ENCODE measurements at places on chromosomes 1 and 21.

GRCh38 chr1:21652101-21652936 lies 16.8 kb downstream of the RAP1GAP start:
- DNase-seq: no peak

DNA sequence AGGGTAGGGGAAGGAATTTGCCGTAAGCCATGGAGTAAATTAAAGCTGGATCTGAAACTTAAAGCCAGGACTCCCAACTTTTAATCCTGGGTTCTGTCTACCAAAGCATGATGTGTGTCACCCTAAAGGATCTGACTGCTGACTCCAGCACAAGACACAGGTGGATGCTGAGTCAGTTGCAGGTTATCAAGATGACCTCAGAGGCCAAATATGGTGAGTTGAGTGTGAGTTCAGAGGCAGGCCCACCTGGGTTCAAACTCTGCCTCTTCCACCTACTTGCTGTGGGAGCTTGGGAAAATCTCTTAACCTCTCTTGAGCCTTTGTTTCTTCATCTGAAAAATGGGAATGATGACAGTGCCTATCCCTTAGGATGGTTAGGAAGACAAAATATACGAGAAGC lies 16.7 kb upstream of the LDLRAP1 start:
- DNase-seq: no peak

- DNase-seq: no peak
Observed at GRCh38 chr1:78088486-78088885, 42.7 kb downstream of the GIPC2 start.

DNA sequence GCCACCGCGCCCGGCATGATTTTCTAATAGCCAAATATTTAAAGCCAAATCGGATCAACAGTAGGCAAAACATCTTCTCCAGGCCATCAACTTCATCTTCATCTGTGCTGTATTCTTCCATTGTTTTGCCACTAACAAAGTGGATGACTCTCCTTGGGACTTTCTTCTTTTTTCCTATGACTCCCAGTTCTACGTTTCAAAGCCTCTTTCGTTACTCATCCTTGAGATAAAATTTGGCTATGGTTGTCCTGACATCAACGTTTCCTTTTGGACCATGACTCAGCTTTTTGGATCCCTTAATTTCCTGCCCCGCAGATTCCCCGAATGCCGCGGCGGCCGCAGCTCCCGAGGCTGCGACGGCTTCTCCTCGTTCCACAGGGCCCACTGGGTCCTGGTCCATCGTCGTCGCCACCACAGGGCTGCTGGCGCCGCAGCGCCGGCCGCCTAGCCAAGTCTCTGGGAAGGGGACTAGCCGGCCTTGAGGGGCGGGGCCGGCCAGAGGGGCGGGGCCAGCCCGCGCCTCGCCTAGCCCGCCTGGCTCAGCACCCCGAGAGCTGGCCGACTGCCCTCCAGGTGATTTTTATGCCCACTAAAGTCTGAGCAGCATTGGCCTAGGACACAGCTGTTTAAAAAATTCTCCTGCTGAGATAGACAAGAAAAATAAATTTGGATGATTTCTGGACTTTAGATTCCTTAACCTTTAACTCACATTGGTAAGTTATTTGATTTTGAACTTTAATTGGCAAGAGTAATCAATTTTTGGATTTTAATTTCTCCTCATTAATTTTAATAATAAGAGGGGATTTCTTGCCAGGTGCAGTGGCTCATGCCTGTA lies 93.9 kb downstream of the ADCY10 start:
- DNase-seq: no peak

DNA sequence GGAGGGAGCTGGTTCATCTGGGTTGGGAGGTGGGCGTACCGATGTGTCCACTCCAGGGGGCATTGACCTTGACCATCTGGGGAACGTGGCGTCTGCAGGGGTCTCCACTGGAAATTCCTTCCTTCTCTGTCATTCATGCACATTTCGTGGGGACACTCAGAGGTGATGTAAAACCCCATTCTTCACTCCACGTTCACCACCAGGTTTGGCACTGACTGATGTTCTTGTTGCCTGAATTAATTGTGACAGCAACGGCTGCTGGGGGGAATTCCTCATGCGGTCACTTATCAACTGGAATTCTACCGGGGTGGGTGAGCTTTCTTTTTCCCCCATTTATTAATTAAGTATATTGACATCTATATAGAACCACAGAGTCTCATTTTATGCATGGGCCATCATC lies 18.1 kb upstream of the POFUT2 start:
- DNase-seq: no peak

GRCh38 chr21:45591619-45592207 lies 49.5 kb upstream of the SLC19A1 start:
- DNase-seq: no peak

All from NCI-H510A treated with DMSO at 0.1 percent for 48 hours (cell line).